ENCODE measurements at places on chromosomes 1 and 21.
A peak's percentile ranks its signal among the peaks of the same experiment; 100 is the strongest.

DNA sequence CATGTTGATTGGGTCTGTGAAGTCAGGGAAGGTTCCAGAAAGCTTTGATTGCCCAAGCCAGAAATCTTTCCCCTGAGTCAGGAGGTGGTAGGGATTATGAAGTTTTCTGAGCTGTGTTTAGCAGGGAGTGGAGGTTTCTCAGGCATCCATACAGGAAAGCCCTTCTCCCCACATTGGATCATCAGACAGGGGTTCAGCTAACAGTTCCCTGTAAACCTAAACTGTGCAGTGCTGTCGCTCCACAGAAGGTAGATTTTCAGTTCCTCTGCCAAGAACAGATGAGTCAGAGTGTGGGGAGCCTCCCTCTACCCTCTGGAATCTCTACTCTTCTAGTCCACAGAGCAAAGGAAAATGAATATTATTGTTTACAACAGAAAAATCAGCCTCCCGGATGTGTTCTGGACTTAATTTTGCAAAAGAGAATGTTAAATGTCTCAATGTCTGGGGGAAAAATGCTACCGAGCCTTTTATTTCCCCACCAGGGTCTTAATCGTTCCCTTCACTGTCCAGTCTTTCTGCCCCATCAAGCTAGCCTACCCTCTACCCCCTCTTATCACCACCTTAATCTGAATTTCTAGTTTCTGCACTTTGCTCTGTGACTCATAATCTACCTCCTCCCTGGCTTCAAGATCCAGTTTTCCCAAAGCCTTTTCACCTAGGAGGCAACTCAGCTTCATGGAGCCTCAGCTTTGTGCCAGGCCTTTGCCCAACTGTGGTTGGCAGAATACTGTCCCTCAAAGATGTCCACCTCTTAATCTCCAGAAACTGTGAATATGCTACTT lies 355.6 kb downstream of the PRDM2 start:
- no peak for DNase-seq

DNA sequence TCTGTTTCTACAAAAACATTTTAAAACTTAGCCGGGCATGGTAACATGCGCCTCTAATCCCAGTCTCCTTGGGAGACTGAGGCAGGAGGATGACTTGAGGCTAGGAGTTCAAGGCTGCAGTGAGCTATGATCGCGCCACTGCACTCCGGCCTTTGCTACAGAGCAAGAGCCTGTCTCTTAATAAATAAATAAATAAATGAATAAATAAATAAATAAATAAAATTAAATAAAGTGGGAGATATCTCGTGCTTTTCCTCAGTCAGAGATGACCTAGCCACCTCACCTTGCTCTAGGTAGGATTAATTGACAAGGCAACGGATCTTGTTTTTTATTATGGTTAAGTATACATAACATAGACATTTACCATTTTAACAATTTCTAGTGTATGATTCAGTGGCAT lies 14.3 kb upstream of the BRWD1 start:
- DNase-seq = no peak

DNA sequence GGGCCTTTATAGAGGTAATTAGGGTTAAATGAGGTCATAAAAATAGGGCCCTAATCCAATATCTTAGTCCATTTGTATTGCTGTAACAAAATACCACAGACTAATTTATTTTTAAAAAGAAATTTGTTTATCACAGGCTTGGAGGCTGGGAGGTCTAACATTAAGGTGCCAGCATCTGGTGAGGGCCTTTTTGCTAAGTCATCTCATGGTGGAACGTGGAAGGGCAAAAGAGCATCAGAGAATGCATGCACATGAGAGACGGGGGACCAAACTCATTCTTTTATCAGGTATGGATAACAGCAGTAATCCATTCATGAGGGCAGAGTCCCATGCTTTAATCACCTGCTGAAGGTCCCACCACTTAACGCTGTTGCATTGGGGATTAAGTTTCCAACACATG lies 313.8 kb downstream of the GRIK1 start:
- DNase-seq = no peak

DNA sequence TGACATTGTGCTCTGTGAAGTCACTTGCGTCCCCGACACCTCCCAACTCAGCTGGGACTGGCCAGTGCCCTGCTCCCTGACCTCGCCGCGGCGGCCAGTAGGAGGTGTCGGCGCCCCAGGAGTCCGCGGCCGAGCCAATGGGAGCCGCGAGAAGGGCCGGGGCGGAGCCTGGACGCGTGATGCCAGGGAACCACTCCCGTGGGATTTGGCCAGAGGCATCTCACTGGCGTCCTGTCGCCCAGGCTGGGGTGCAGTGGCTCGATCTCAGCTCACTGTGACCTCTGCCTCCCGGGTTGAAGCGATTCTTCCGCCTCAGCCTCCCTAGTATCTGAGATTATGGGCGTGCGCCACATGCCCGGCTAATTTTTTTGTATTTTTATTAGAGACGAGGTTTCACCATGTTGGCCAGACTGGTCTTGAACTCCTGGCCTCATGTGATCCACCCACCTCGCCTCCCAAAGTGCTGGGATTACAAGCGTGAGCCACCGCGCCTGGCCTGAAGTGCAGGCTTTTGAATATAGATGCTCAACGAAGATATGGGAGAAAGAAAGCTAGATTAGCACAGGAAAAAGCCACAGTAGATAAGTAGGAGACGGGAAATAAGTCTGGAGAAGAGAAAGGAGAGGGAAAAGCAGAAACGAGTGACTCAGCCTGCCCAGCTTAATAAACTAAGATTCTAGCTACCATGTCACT lies 38.0 kb downstream of the ZBTB8OS start:
- peak; percentile 82 for DNase-seq

GRCh38 chr1:180563026-180563827 lies 4.5 kb downstream of the OVAAL start:
- DNase-seq = no peak

DNA sequence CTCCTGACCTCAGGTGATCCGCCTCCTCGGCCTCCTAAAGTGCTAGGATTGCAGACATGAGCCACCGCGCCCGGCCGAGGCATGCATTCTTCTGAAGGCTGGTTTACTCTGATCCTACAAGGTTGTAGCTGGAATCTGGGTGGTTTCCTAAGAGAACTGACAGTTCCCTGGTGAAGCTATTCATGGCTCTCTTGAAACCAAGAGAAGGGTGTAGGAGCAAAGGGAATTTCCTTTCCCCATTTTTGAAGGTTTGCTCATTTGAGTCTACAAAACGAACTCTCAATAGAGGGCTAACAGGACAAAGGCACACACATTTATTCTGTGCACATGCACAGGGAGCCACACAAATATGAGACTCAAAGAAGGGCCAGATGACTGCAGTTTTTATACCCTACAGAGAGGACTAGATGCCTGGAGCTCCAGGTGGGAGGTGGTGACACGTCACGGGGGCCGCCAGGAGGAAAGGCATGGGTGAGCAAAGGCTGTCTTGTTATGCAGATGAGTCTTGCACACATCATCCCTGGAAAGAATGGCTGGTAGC lies 49.5 kb upstream of the ERRFI1 start:
- no peak for DNase-seq

- DNase-seq = no peak
Observed at GRCh38 chr1:207405814-207406213, 48.3 kb upstream of the CR2 start.

- DNase-seq = no peak
Observed at GRCh38 chr1:48627486-48627885, 149.2 kb downstream of the BEND5 start.

DNA sequence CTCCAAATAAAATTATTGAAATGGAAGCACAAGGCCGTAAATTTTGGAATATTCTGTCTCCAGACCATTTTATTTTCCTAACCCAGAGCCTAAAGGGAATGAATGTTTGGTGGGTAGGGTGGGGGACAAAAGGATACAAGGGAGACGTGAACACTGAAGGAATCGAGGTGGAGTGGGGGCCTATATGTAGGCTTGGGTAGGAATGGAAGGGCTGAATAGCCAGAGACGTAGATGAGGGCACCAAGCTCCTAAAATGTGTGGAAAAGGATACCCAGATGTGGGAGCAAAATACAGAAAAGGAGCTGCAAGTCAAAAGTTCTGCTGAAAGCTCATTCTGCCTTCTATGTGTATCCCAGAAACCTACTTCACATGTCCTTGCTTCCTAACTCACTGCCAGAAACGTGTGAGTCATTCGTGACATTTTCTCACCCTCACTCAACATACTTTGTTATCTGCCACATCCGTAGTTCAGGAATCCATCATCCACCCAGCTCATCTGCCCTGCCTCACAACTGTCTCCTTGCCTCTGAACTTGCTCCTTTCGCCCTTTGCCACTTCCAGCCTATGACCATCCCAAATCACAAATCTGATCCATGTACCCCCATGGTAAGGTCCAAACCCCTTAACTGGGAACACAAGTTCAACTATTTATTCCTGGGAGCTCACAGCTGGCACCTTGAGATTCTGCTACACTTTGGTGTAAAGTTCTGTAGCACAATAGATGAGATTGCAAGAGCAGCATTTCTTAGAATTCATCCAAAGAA lies 84.1 kb upstream of the PRDX6 start:
- DNase-seq = no peak

DNA sequence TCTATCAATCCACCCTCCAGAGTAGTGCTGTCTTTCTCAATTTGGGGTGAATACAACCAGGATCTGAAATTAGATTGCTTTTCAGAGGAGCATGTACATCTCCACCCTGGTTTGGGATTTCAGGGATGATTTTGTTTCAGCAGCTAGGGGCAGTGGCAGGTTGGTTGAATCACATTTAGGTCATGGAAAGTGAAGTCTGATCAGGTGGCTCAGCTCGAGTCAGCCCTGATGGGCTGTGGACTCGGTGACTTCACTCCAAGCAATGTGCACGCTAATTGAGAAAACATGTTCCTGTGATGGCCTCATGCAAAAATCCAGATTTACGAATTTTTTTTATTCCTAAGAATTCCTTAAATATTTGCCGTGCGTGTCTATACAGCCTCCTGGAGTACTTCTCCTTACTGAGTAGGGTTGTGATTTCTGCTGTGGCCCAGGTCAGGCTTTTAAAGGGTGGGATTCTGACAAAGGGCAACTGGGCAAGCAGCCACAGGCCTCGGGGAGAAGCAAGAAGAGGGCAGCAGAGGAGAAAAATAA lies 7.5 kb downstream of the NGF start:
- DNase-seq = no peak

DNA sequence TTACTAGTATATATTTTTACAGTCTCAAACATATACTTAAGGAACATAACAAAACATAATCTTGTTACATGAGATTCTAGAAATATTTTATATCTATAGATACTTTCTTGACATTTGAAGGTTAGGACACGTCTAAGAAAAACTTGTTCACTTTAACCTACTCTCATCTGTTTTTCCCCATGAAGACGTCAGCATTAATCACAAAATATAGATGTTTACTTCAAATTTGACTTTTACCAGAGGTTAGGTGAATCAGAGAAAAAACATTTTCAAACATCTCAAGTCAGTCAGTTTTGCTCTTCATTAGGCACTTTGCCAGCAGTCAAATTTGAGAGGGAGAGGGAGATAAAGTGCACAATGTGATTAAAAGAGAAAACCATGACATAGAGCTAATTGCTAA lies 47.7 kb downstream of the BRINP3 start:
- DNase-seq = no peak

GRCh38 chr1:184116287-184116686 lies 64.8 kb downstream of the TSEN15 start:
- DNase-seq = no peak

- no peak for DNase-seq
Observed at GRCh38 chr1:44297695-44298400, 57.2 kb downstream of the ERI3 start.

DNA sequence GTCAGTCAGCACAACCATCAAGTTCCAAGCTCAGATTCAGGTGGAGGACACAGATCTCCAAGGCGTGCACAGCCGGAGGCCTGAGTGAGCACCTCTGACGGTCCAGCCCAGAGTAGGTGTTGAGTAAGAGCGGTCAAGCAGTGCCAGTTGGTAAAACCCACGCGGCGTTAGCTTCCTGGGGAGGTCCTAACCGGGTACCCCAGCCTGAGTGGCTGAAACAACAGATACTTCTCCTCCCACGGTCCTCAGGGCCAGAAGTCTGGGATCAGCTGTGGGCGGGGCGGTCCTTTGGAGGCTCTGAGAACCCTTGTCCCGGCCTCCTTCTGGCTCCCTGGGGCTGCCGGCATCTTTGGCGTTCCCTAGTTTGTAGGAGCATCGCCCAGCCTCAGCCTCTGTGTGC lies 94.4 kb downstream of the PRDM16 start:
- no peak for DNase-seq

DNA sequence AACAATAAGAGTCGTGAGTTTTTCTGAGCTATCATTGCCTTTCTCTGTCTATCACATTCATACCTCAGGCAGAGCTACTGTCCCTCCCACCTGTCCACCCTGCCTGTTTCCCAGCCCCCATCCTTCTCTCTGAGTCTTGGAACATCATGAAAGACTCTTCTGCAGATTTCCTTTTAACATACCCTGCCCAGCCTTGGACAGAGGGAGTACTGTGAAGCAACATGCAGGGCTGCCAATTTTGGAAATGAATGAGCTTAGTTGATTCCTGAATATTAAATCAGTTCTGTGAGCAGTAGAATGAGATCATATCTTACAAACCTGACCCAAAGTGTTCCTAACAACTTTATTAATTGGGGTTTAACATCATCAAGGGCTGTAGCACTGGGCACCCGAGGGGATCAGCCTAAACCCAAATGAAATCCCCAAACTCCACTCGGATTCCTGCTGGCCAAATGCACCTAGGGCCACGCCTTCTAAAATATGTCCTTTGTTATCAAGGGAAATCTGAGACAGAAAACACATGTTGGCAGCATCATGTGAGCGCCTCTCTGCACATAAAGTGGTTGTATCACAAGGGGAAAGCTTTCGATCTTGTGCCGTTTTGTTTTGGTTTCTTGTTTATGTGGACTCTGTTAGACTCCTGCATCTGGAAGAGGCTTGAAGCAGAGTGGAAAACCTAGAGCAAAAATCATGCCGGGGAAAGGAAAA lies 357.6 kb downstream of the KIF26B start:
- no peak for DNase-seq

- no peak for DNase-seq
Observed at GRCh38 chr1:236164273-236164672, 21.9 kb downstream of the GPR137B start.

GRCh38 chr1:60916906-60917305 lies 165.5 kb upstream of the NFIA start:
- no peak for DNase-seq

- DNase-seq = no peak
Observed at GRCh38 chr1:183417772-183418491, at the start of gene NMNAT2. Gene NMNAT2 (minus strand): TSS chr1:183418380. CDS start chr1:183418267, 113 bp downstream.

DNA sequence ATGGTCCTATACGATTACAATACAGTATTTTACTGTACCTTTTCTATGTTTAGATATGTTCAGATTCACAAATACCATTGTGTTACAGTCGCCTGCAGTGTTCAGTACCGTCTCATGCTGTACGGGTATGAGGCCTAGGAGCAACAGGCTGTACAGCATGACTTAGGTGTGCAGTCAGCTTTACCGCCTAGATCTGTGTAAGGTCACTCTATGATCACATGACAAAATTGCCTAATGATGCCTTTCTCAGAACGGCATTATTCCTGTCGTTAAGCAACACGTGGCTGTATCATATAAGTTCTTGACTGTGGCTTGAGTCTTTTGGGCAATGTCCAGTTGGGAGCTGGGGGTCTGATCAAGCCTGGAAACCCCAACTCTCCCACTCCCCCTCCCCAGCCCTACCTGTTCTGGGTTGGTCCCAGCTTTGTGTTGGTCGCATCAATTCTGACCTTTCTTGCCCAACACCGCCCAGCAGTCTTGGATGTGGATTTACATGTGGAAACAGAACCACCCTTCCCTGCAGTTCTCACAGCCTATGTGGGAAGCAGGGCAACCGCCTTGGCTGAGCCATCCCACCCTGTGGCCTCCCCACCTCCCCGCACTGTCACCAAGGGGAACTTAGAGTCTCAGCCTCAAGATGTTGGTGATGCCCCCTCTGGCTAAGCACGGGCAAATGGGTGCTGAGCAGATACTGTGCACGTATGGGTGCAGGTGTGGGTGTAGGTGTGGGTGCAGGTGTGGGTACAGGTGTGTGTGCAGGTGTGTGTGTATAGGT lies 80.2 kb upstream of the ACTL8 start:
- no peak for DNase-seq

Measured in tibial artery (tissue), 4 donors.